Bone marrow (tissue), 2 donors: ENCODE measurements at places on chromosomes 1 and 21.

DNA sequence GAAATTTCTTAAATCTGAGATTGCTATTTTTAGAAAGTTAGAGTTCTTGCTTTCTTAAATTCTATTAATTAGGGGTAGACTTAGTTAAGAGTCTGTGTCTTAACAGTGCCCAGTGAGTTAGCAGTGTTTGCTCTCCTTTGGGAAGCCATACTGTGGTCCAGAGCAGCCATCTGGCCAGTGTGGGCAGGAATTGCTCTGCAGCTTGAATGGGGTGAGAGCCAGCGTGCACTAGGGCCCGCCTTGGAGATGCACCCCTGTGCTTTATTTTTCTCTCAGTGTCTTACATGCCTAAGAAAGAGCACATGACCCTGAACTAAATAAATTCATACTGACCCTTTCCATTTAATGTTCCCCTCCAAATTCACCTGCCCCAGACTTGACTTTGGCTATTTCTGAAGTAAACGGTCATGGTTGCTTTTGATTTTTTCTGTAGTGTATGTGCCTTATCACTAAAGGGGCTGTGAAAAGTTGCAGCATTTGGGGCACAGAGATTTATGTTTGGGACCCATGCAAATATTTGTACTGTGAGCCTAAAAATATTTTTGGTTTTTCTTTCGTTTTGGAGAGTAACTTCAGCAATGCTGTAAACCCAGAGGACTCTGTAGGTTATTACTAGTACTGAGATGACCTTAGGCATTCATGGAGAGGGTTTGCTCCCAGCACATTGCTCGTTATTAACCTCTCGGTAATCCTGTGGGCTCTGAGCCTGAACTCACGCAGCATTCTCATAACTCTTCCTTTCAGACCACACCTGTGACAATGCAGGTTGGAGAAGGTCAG is 21.3 kb upstream of the KCNQ4 start:
- DNase-seq, result no peak

DNA sequence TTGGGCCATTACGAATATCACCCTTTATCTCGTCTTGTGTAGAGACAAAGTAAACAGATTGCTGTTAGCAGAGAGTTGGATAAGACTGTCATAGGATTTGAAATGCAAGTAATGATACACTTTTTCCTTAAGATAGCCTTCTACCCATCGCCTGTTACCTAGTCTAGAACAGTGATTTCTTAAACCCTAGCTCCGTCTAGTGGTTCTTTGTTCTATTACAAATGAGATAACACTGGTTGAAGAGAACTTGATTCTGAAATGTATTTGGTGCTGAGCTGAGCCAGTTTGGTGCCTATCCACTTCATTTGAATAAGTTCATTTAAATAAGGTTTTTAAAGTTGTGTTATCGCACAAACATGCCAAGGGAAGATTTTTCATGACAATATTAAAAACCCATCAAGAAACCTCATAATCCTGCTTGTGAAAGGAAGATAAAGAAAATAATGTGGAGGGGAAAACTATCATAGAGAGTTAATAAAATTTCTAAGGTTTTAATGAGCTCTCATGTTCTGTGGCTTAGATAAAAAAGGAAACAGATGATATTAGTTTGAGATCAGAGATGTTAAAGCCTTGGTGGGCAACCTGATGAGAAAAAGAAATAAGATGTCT is 1.5 kb upstream of the KCNH1 start:
- DNase-seq, result no peak

GRCh38 chr1:10741696-10742095 is 54.8 kb downstream of the CASZ1 start:
- DNase-seq, result no peak

DNA sequence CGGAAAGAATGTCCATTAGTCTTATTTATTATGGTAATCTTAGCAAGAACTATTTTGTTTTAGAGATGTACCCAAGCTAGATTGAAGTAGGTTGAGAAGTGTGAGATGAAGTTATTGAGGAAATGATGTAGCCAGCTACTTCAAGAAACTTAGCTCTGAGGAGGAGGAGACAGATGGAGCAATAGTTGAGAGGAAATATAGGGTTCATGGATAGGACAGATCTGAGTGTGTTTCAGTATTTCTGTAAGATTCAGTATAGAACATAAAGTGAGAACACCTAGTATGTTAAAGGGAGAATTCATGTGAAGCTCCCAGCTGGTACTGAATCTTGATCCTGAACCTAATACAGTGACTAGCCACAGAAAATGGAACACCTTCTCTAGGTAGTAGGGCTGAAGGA is 28.9 kb downstream of the TSNAX start:
- DNase-seq, result no peak

DNA sequence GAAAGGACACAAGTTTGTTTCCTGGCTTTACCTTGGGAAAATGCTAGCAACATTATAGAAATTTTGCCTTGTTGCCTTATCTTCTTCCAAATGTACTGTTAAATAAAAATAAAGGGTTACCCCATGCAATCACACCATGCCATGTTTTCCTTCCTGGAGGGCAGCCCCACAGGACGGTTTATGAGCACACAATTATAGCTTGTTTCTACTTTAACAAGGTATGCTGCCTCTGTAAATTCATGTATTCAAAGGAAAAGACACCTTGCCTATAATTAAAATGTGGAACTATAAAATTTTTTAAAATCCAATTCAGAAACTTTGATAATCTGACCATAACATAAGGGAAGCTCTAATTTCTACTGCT is 63.4 kb downstream of the CAPN2 start:
- DNase-seq, result no peak

DNA sequence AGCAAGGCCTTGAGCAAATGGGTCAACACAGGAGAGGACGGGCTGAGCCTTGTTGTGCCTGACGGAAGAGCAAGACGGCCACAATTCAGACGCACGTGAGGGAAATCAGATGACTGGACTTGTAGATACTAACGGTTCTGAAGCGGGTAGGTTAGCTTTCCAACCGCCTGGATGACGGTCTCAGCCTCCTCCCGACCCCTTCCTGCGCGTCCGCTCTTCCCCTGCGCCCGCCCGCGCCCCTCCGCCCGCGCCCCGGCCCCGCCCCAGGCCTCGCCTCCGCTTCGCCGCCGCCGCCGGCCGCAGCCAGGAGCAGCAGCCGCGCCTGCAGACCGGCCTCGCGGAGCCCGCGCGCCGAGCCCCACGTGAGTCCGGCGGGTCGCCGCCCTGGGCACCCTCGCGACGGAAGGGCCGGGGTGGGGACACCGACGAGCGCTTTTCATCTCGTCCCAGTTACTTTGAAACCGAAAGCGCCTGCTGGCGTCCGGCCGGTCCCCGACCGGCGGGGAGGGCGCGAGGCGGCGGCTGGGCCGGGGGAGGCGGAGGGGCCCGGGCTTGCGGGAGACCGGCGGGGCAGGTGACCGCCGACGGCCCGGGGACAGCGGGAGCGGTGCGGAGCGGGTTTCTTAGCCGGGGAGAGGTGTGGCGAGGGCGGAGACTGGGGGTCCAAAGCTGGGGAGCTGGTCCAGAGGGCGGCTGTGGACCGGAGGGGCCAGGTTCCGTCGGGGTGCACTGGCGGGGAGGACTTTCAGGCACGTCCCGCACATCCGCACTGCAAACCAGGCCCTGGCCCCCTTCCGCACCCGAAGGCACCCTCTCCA is at the start of gene TRAF5:
Gene TRAF5, plus strand, starts transcription at position 306 of the 818 bp plus-strand sequence. CDS start 26,407 bp downstream, outside the sequence.
- peak; percentile 11 for DNase-seq

DNA sequence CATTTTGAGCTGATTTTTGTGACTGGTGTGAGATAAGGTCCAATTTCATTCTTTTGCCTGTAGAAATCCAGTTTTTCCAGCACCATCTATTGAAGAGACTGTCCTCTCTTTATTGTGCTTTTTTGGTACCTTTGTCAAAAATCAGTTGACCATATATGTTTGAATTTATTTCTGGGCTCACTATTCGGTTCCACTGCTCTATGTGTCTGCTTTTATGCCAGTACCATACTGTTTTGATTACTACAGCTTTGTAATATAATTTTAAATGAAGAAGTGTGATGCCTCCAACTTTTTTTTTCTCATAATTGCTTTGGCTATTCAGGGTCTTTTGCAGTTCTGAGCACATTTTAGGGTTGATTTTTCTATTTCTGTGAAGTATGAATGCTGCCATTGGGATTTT is 69.0 kb downstream of the LAMC2 start:
- DNase-seq, result no peak

DNA sequence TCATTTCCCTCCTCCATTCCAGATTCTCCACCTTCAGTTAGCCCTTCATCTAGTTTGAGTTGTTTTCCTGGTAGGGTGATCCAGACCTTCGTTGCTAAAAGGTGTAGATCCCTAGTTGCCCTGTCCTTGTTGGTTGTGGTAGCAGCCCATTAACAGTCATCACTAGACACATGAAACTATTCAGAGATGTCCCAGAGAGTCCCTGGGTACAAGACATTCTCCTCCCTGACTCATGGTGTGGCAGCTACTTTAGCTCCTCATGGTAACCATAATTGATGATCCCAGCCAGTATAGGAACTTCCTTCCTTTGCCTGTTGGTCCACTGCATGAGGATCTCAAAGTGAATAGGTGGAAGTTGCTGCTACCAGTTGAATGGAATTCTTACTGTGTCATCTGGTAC is 6.0 kb upstream of the SH2D2A start:
- no peak for DNase-seq

- DNase-seq, result no peak
Measured at GRCh38 chr1:219550201-219550600, 62.7 kb downstream of the ZC3H11B start.

DNA sequence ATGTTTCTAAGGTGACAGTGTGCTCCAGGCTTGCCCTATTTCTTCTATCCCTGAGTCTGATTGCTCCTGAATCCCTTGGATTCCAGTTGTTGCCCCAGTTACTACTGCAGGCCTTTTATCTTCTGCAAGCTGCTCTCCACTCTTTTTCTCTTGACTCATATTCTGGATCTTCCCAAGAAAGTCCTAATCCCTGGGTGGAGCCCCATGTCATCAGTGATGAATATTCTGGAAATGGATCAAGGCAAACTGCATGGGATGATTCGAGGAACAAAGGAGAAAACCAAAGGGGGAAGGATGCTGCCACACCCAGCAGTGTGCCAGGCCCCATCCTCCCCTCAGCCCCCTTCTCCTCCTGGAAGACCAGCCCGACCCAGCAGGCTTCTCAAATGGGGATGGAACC is 63.3 kb upstream of the ATP2B4 start:
- DNase-seq, result no peak

GRCh38 chr21:46025113-46025770 is 43.7 kb downstream of the COL6A1 start:
- DNase-seq, result no peak

DNA sequence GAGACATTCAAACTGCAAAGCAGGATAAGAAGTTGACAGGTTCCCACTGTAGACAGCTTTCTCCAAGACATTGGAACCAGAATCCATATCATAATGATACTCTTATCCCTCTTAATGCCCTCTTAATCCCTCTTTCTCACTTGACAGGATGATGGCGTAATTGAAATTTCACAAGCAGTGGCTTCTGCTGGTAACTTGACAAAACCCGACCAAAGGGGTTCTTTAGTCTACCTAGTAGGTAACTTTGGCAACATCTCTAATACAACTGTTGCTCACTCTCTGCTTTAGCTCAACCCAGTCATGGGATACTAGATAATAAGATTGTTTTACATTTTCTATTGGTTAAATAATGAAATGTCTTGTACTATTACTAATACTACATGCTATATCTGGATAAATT is 34.7 kb downstream of the S100A10 start:
- no peak for DNase-seq

DNA sequence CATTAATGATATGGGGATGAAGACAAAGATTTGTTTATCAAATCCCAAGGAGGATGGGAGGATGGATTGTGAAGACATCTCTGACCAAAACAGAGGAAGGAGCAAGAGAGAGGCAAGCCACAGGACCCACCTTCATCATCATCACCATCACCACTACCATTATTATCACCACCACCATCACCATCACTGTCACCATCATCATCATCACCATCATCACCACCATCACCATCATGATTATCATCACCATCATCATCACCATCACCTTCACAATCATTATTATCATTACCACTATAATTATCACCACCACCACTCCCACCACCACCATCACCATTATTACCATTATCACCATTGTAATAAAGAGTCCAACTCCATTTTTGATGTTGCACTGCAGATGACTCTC is 482.5 kb downstream of the PTPRU start:
- DNase-seq, result no peak

DNA sequence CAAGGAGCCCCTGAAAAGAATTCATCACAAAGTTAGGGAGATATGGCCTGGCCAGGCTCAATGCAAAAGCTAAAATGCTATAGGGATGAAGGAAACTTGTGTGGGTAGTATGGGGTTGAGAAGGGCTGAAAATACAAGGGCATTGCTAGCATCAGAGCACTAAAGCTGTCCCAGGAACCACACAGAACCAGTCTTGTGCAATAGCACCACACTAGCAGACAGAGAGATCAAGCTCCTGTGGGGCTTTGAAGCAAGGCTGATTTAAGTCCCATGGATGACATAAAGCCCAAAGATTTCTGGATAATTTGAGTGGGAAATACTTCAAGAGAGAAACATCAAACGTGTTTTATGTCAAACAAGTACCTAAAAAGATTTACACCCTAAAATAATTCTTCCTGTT is 97.1 kb downstream of the VAV3 start:
- no peak for DNase-seq

GRCh38 chr1:51537568-51537967 is 18.5 kb upstream of the EPS15 start:
- no peak for DNase-seq

DNA sequence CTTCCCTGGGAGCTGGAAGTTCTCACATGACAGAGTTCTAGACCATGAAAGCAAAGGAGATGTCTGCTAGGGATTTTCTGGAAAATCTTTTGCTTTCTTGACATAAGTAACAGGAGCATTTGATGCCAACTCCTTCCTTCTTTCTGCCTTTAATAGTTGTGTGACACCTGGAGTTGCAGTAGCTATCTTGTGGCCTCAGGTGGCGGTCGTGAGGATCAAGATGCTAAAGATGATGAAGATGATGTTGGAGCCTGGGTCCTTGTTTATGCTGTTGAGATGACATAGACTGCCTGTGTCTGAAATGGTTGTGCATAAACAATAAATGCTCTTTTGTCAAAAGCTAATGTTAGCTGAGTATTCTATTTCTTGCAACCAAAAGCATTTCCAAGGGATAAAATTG is 32.7 kb upstream of the KIRREL1 start:
- DNase-seq, result no peak

- DNase-seq, result no peak
Measured at GRCh38 chr21:35232545-35233176, 183.6 kb upstream of the RUNX1 start.

DNA sequence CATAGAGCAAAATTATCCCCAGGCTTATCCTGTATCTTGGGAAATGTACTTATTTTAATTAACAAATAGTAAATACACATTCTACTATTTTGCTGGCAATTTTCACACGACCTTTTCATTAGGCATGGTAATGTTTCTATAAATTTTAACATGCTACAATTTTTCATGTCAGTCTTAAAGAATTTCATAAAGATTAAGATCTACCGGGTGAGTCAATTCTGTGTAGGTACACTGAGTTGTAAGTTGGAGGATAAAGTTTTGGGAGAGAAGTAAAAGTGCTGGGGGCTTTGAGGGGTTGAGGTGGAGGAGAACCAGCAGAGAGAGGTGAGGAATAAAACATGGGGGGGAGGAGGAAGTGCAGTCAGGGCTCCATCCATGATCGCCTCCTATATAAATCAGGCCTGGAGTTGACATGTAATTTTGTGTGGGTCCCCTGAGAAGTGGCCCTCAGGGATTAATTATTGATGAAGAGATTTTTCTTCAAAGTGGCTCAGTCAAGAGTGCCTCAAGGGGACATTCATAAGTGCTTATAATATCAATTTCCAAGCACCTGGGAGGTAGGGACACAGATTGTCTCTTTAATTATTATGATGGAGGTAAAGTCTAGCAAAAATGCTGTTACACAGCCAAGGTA is 7.2 kb downstream of the DPYD start:
- DNase-seq, result no peak

GRCh38 chr21:41232013-41232412 is 64.1 kb downstream of the BACE2 start:
- DNase-seq, result no peak
